ENCODE measurements at places on chromosomes 13 and 19.

- peak; percentile 59 for DNase-seq
These were observed at the start of gene PALM for GRCh38 chr19:708154-709143. PALM (plus strand) TSS chr19:708935; CDS start chr19:709147, 212 bp downstream.

GRCh38 chr19:43562698-43563241 lies 12.6 kb downstream of the XRCC1 start:
- peak; percentile 92 for DNase-seq

- no peak for DNase-seq
These were observed 17.4 kb downstream of the NMRK2 start for GRCh38 chr19:3949997-3950859.

DNA sequence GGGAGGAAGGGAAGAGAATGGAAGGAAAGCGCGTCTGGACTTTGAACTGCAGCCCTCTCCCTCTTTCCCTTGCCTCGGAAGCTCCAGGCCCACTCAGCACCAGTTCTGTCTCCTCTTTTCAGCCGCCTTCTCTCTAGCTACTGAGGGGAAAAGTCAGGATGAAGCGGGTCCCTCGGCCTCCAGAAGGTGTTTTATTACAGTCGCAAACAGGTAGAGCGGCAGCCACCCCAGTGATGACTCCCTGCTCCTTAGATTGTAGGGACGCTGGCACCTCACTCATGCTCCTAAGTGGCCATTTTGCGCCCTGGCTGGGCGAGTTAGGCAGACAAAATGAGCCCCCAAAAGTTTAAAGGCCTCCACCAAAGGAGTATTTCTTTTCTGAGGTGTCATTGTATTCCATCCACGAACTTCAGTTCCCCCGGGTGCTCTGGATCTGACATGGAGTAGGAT lies 954 bp upstream of the STK24 start:
- no peak for DNase-seq

DNA sequence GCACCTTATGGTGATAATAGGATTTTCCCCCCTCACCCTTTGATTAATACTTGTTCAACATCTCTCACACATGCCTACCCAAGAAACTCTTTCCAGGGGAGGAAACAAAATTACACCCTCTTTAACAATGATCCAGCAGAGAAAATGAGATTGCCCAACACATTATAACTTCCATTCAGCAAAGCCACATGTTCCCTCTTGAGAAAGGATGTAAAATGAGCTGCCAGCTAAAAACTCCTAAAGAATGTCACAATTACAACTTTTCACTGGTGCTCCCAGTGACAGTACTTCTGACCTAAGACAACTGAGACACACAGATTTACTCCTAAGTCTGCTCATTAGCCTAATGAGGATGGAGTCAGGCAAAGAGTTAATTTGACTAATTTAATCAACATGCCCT lies 621.4 kb downstream of the DIAPH3 start:
- DNase-seq: no peak

DNA sequence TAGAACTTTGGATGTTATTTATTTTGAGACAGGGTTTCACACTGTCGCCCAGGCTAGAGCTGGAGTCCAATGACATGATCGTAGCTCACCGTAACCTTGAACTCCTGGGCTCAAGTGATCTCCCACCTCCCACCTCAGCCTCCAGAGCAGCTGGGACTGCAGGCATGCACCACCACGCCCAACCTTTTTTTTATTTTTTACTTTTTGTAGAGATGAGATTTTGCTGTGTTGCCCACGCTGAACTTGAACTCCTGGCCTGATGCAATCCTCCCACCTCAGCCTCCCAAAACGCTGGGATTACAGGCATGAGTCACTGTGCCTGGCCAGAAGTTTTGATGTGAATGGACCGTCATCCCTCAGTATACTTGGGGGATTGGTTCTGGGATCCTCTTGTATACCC lies 13.7 kb downstream of the ANKRD27 start:
- no peak for DNase-seq

DNA sequence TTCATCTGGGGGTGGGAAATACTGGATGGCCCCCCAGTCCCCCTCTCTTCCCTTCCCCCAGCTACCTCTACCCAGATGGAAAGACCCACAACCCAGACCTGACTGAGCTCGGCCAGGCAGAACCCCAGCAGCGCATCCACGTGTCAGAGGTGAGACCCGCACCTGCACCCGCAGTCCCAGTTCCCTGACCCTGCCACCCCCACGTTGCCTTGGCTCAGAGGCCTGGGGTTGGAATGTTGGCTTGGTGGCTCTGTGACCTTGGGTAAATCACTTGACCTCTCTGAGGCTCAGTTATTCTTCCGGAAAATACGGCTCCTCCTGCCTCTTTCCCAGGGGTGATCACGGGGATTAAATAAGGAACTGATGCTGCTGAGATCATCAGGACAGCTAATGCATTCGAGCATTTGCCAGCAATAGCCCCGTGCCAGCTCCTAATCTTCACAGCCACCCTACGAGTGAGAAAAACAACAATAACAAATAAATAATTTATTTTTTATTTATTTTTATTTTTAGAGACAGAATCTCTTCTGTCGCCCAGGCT lies 12.3 kb downstream of the CBLC start:
- DNase-seq: no peak

GRCh38 chr19:33472691-33473652 lies 48.6 kb downstream of the PEPD start:
- DNase-seq: no peak
